Stimulated activated CD4-positive, alpha-beta T cell treated with anti-CD3 and anti-CD28 coated beads, Interleukin-4, amount 100 ng/mL, for 4 hours (primary cell): ENCODE measurements at places on chromosomes 2 and 18.

GRCh38 chr2:194346193-194346592 lies 1310.8 kb upstream of the SLC39A10 start:
- DNase-seq: no peak

DNA sequence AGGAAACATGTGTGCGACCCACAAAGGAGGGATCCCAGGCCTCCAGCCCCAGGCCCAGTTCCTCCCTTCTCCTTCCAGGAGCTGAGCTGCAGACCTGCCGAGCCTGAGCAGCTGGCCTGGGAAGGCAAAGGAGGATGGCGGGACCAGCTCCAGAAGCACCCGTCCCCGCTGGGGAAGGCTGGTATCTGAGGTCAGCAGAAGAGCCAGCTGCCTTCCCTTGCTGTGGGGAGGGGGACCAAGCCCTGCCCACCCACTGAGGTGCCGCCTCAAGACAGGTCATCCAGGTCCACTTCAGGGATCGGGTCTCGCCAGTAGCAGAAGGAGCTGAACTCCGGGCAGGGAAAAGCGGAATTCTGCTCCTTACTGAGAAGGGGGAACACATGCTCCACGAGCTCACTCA lies 73.2 kb downstream of the EMILIN2 start:
- no peak for DNase-seq

DNA sequence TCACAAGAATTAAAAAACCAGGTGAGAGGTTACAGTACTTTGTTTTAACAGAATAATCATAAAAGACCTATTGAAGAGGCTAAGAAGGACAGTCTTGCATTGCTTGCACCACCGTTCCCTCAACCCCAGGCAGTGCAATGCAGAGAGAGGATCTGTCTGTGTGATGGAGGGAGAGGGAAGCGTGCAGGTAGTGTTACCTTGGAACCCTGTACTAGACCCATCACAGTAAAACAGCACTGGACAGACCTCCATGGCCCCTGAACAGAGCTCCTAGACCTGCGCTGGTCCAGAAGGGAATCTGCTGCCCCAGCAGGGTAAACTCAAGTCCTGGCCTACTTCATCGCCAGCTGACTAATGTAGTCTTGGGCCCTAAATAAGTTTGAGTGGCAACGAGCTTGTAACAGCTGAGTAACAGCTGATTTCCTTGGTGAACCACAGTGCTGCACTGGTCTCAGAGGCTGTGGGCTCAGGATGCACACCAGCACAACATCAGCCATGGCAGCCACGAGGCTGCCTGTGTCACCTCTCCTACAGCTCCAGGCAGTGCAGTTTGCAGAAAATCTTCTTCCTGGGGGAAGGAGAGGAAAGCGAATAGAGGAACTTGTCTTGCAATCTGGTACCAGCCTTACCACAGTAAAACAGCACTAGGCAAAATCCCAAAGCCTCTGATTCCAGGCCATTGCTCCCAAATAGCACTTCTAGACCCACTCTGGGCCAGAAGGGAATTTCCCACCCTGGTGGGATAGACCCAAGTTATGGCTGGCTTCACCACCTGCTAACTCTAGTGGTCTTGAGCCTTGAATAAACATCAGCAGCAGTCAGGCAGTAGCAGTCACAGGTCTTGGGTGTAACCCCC lies 417.2 kb downstream of the CDH7 start:
- DNase-seq: no peak

GRCh38 chr2:19536136-19536535 lies 177.7 kb upstream of the OSR1 start:
- DNase-seq: no peak

DNA sequence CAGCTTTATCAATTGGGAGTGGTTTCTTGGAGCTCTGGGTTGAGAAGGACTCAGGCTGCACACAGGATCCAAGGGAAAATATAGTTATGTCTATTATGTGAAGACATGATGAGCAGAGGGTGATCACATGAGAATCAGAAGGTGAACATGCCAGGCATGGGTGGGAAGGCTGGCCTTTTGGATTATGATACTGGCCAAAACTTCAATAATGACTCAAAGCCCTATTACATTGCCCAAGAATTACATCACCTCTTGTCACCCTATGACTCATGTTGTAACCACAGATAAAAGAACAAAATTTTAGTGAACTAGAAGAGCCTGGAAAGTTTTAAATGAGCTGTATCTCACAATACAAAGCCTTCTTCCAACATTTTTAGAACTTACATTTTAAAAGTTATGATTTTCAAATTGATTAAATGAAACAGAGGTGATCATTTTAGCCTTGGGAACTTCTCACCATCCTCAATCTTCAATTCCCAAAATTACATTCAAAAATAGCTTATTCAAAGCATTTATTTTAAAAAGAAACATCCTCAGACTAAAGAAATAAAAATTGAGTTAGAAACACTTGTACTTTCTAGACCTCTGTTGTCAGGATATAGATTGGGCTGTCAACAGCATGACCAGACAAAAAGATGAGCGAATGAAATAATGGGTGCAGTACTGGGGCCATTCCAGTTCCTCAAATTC lies 428.3 kb downstream of the MBD2 start:
- DNase-seq: no peak

DNA sequence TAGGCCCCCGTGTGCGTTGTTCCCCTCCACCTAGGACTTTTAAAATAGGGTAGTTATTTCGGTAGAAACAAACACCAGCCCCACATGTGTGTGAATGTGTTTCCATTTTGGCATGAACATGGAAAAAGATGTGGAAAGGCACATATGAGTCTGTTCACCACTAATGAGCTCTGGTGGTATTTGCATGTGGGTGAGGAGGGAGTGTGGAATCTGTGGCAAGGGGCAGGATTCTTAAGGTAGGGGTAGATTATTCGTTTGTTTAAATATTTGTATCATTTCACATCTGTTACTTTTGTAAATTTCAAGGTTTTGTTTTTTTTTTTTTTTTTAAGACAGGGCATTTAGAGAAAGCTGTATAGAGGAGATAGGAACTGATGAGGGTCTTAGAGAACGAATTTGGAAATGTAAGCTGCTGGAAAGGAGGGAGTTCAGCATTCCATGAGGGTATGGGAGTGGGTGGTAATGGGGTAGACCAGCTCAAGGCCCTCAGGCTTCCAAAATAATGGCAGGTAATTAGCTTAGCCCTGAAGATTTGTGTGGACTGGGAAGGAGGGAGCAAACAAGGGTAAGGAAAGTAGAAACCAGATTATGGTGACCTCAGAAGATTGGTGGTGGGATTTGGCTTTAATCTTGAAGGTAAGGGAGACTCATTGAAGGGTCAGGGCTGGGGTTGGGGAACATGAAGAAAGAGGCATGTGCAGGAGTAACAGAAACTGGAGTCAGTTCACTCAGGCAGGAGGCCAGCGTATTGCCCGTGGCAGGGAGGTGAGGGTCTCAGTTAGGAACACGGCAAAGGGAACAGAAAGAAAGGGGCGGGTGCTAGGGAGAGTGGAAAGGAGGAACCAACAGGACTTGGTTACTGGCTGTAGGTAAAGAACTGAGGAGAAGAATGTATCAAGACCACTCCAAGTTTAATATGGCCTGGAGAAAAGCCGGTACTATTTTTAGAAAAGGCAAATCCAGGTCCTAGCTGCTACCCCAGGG lies 123.6 kb downstream of the PLB1 start:
- no peak for DNase-seq

GRCh38 chr2:136016836-136017235 lies 31.4 kb upstream of the DARS1 start:
- DNase-seq: no peak

DNA sequence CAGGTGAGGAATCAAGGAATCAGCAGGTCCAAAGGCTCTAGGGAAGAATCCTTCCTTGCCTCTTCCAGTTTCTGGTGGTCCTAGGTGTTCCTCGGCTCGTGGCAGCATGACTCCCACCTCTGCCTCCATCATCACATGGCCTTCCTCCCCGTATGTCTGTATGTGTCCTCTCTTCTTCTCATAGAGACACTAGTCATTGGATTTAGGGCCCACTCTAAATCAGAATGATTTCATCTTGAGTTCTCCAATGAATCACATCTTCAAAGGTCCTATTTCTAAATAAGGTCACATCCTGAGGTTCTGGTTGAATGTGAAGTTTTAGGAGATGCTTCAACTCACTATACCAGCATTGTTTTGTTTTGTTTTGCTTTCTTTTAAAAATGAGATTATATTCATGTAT lies 11.1 kb upstream of the AGFG1 start:
- no peak for DNase-seq

DNA sequence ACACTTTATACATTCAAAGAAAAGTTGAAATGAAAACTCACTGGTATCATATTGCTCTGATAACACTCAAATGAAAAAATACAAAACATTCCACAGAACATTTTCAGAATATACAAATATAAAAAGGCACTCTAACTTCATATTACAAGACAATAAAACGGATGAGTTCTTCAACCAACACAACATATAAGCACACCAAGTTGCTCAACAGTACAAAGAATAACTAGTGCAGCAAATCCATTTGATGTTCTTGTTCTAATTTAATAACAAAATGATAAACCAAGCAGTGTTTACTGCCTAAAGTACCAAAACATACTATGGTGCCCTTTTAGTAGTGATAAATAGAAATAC lies 60.8 kb upstream of the PGAP1 start:
- DNase-seq: no peak

- no peak for DNase-seq
Observed at GRCh38 chr18:32271672-32272208, 81.9 kb downstream of the MEP1B start.

- DNase-seq: no peak
Observed at GRCh38 chr2:65607662-65608305, 175.4 kb upstream of the SPRED2 start.

DNA sequence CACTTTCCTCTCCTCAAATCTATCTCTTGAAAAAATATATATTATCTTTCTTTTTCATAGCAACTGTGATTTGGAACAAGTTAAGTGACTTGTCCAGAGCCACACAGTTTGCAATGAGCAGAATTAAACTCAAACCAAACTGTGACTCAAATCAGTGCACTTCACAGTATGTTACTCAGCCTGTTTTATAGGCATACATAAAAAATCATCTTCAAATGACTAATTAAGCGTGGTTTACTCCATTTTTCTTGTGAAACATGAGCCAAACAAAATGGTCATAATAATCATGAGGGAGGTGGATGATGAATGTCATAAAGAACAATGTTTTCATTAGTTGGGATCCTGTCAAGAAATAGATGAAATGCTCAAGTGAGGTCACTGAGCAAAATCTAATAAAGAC lies 6.1 kb upstream of the CCDC178 start:
- no peak for DNase-seq

GRCh38 chr18:21481739-21482138 lies 118.8 kb downstream of the ESCO1 start:
- DNase-seq: no peak

GRCh38 chr2:198327526-198327925 lies 523.1 kb downstream of the PLCL1 start:
- no peak for DNase-seq

DNA sequence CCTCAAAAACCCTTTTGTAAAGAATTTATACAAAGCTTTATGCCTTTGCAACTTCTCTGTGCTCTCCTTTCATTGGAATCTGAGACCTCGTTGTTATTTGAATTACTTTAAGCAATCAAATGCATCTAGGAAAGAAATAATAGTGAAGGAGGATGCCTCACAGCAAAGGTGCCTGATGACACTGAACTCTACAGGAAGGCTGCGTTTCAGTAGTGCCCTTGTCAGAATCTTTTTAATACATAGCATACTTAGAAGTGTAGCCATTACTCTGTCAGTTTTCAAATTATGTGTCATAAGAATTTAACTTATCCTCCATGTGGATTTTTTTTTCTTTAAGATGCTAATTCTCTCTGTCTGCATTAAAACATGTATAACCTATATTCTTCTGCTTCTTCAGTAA lies 9.6 kb upstream of the LYPD6B start:
- no peak for DNase-seq
